ENCODE measurements at places on chromosomes 5 and 9.

DNA sequence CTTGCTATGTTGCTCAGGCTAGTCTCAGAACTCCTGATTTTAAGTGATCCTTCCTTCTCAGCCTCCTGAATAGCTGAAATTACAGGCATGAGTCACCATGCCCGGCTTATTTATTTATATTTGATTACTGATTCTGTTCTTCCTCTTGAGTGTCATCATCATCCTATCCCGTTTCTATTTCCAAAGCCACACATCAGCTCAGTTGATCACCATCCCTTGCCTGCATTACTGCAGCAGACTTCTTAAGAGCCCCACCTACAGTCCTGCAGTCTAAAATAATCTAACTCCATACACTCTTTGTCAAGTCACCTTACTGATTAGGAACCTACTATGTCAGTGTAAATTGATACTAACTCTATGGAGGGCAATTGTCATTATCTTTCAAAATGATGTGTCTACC, 138.9 kb upstream of the RAI14 start:
- DNase-seq: no peak

DNA sequence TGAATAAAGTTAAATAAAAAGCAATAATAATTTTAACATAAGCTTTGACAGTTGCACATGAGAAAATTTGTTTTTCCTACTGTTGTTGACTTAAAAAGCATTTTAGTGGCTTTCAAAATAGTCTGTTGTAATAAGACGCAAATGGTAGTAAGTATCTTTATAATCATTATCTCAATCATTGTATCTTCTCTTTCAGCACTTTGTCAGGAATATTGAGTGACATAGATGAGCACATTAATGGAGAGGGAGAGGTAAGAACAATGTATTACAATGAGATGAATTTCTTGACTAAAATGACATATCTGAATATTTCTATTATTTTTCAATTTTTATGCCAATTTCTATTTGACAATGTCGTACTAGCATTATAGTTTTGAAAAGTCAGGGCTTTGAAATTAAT, 193.9 kb upstream of the MRPS30 start:
- DNase-seq: no peak

DNA sequence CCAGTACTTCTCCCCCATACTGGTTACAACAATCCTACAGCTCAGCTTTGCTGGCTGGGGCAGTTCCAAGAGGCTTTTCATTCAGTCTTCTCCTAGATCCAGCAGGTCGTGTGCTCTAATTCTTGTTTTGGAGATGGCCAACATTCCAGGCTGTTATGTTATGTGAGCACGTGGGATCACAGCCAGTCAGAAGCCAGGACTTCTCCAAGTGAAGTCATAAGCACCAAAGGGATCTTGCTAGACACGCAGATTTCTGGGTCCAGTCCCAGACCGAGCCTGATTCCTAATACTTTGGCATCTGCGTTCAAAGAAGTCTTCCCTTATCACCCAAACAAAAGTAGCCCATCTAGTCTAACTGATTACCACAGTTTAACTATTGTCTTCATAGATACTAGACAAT, 1.4 kb upstream of the LARP1 start:
- DNase-seq: no peak

DNA sequence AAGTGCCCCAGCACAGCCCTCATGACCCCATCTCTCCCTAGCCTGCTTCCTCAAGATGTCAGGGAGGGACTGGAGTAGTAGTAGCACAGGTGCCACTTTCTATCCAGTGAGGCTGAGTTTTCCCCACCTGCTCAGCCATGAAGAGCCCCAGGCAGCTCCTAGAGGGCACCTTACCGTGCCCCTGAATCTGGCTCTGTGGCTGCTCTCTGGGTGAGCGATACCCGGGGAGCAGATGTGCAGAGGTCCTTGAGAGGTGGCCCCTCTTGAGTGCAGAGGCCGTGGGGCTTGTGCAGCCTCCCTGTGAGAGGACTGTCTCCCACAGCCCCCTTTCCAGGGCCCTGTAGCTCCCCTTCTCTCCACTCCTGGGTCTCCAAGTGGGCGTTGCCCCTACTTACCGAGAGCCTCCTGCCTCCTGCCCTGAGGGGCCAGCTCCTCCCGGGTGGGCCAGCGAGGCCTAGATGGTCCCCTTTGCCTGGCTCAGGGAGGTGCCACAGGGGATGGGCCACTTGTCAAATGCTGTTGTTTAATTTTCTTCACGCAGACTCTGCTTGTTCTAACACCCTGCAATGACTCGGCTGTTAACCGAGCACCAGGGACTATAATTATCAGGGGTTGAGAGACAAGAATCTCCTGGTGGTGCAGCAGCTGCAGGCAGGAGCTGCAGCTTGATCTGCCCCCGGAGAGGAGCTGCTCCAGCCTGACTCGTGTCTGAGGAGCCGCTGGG, 29.6 kb upstream of the PITX1 start:
- DNase-seq: no peak

DNA sequence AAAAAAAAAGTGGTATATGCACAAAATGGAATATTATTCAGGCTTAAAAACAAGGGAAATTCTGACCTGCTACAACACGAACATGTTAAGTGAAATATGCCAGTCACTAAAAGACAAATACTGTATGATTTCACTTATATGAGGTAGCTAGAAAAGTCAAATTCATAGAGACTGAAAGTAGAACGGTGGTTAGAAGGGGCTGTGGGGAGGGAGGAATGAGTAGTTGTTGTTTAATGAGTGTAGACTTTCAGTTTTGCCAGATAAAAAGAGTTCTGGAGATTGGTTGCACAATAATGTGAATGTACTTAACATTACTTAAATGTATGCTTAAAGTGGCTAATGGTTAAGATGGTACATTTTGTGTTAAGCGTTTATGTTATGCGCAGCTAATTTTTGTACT, 79.5 kb upstream of the IL12B start:
- DNase-seq: no peak

- DNase-seq: no peak
These were observed 3.6 kb downstream of the BBLN start for GRCh38 chr9:128163523-128164306.

- DNase-seq: no peak
These were observed 149.1 kb downstream of the ATP10B start for GRCh38 chr5:160702934-160703333.

- DNase-seq: no peak
These were observed 75.1 kb downstream of the DAPK1 start for GRCh38 chr9:87572719-87573118.

DNA sequence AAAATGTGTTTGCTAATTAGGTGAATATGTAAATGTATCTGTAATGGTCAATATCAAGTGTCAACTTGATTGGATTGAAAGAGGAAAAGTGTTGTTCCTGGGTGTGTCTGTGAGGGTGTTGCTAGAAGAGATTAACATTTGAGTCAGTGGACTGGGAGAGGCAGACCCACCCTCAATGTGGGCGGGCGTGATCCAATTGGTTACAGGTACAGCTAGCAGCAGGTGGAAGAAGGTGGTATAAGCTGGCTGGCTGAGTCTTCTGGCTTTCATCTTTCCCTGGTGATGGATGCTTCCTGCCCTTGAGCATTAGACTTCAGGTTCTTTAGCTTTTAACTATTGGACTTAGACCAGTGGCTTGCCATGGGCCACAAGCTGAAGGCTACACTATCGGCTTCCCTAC, 779.0 kb upstream of the CTNND2 start:
- no peak for DNase-seq

DNA sequence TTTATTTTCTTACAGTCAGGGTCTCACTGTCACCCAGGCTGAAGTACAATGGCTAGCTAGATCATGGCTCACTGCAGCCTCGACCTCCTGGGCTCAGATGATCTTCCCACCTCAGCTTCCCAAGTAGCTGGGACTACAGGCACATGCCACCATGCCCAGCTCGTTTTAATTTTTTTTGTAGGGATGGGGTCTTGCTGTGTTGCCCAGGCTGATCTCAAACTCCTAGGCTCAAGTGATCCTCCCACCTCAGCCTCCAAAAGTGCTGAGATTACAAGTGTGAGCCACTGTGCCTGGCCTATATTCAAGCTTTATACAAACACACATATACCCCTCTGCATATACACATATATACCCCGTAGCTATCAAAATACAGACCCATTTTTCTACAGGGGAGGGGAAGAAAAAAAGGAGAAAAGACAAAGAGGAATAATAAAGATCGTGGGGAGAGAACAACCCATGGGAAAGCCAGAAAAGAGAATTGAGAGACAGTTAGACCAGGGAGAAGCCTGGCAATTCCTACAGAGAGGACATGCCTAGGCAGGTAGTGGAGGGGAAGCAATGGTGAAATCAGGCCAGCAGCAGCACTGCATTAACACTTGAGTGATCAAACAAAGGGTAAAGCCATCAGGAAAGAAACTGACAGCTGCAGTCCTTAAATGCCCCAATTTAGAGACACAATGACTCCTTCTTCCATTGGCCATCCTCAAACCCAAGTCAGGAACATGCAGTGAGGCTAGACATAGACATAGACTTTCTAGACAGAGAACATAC, 102.7 kb downstream of the EFNA5 start:
- DNase-seq: no peak

DNA sequence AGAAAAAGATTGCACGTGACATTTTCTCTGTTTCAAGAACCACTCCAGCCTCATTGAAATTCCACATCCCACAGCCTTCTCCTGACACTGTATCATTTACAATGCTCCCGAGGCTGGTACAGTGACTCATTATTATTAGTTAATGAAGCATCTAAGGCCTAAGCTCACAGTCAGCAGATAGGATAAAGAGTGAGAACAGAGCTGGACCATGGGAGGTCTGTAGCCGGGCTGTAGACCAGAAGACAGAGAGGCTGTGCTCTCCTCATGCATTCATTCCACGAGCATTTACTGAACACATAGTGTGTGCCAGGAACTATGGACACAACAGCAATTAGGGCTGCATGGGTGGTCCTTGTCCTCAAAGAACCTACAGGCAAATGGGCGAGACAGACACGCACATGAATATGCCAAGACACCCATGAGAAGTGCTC, 47.3 kb upstream of the GALNT10 start:
- no peak for DNase-seq

DNA sequence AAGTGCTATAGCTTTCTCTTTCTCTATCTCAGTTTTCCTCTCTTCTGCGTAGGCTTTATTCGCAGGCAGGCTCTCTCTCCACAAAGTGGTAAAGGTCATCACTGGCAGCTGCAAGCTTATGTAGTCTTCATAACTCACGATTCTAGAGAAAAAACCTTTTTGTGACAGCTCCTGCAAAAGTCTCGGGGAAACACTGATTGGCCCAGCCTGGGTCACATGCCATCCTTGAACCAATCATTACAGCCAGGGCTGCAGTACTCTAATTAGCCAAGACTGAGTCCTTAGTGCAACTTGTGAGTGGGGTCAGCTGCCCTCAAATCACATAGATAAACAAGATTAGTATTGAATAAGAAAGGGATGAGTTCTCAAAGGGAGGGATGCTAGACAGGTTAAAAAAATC, 18.3 kb upstream of the FRMPD1 start:
- no peak for DNase-seq

DNA sequence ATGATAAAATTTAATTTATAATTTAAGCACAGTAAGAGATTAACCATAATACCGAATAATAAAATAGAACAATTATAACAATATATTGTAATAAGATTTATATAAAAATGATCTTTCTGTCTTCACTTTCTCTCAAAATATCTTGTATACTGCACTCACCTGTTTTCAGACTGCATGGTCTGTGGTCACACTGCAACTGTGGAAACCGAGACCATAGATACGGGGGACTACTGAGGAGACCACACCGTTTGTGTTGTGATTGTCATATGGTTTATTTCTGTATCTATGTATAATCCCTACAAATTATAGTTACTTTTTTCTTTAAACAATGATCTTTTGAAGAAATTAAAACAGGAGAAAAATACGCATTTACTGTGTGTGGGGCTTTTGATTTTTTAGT, 78.8 kb upstream of the TNFAIP8 start:
- no peak for DNase-seq

DNA sequence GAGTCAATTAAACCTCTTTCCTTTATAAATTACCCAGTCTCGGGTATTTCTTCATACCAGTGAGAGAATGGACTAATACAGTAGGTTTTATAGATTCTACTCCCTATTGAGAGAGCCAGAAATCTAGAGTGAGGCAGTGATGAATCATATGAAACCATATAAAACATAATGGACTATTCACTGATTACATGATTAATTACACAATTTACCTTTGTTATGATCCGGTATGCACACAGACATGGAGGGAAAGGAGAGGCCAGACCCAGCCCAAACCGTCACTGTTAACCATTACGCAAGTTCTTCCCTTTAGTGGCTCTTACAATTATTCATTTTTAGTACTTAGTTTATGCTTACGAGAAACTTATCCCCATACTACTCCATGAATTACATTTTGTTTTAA, 205.0 kb downstream of the DNAH5 start:
- no peak for DNase-seq

DNA sequence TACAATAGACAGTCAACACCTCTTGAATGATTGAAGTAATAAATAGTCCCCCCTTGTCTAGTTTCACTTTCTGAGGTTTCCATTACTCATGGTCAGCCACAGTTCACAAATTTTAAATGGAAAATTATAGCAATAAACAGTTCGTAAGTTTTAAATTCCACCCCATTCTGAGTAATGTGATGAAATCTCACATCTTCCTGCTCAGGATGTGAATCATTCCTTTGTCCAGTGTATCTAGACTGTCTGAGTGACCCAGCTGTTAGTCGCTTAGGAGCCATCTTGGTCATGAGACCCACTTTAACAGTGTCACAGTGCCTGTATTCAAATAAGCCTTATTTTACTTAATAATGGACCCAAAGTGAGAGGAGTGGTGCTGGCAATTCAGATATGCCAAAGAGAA, 311.6 kb upstream of the PRR16 start:
- DNase-seq: no peak

DNA sequence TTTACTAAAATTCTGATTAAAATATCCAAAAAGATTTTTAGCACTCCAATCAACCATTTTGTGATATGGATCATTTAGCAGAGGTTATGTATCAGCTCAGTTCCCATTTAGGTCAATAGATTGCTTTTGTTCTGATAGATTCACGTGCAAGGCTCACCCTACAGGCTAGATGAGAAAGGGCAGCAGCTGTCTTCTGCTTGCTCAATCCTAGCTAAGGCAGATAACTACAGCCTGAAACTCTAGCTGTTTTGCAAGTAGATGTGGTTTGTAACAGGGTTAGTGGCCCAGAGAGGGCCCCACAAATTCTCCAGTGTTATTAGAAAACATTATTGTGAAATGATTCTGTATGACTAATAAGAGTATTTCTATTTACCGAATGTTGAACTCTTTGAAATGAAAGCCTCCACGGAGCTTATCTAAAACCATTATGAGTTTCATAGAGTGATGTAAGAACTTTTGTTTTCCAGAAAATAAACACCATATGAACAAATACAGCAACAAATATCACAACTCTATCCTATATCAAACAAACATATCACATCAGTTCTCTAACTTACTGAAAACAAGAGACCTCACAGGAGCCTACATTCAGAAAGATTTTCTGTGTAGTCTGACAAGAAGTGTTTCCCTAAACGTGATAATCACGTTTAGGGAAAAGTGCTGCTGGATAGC, 841.9 kb upstream of the ACO1 start:
- DNase-seq: no peak

DNA sequence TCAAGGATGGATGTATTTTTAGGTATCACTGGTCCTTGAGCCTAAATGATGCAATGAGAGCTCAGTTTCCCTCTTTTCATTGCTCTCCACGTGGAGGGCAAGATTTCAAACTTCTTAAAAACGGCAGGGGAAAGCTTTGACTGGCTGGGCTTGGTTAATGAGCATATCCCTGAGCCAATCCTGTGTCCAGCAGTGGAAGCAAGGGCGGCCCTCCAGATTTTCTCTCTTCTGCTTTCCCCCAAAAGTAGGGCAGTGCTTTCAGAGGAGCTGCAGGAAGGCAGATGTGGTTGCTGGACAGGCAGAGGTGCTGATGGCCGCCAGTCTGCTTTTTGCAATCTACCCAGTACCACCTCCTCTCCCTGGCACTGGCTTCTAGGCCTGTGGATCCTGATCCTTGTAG, 30.0 kb upstream of the TBC1D2 start:
- no peak for DNase-seq

Measured in NCI-H1092 (cell line).